ENCODE measurements at places on chromosomes 6 and 20.
A peak's percentile ranks its signal among the peaks of the same experiment; 100 is the strongest.

GRCh38 chr6:32935551-32936238, 5.1 kb downstream of the HLA-DMB start:
- DNase-seq = no peak

- no peak for DNase-seq
These were observed 22.0 kb upstream of the SIRPD start for GRCh38 chr20:1579488-1579887.

DNA sequence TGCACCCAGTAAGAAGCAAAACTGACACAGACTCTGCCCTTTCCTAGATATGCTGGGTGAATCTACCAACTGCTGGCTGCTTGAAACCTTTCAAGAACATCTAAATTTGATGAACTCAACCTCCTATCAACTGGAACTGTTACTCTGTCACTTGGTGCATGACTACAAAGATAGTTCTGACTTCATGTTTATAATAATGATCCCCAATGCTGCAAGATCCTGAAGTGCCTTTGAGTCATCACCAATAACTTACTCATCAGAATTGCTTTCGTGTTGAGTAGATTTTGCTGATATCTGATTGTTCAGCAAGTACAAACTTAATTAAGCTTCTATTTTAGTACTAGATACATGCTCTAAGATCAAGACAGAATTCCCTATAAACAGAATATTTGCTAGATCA, 100.2 kb upstream of the ARMC2 start:
- no peak for DNase-seq

GRCh38 chr6:19332806-19333460, 504.2 kb upstream of the ID4 start:
- no peak for DNase-seq

- peak; percentile 55 for DNase-seq
These were observed 82.1 kb downstream of the TCP11 start for GRCh38 chr6:35058865-35059522.

DNA sequence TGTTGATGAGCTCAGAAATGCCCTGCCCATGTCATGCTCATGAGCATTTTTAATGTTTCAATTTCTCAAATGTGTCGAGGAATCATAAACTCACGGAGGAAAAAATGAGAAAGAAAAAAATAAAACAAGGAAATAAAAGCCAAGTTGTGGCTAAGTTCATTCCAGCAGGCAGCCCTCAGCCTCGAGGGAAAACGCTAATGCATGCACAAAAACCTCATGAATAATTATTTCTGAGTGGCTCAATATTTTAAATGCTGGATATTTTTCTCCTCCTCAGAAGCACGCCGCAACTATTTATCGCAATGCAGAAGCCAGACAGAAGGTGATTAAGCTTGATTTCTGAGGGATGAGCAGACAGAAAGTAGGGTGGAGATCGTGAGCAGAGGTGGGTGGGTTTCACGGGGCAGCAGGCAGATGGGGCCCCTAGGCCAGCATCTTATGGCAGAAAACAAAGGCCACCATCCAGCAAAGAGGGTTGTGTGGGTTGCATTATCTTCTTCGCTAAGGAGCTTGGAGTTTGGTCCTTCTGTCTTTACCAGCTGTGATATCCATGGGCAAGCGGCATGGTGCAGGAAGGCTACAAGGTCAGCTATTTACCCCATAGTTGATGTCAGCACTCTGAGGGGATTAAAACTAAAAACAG, 151.5 kb upstream of the LRFN2 start:
- no peak for DNase-seq

DNA sequence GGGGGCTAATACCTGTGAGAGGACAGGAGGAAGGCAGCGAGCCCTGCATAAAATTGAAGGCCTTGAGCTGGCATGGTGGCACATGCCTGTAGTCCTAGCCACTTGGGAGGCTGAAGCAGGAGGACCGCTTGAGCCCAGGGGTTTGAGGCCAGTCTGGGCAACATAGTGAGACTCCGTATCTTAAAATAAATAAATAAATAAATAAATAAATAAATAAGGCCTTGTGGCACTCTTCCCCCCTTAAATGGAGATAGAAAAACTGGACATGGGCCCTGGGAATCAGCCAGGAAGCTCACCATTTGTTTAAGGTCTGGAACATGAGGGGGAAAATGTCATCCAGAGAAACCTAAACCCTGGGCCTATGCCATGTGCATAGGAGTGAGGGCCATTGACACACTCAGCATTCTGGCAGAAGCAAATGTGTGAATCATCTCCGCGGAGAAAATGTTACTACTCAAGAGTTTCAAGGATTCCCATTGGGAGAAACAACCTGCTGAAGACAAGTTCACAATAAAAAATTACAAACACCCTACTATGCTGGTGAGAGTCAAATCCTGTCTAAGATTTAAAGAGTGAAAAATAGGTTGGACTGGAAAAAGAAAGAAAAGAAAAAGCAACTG, 51.9 kb upstream of the UBR2 start:
- no peak for DNase-seq

- peak; percentile 38 for DNase-seq
These were observed 1.9 kb upstream of the POU3F2 start for GRCh38 chr6:98832284-98833056.

DNA sequence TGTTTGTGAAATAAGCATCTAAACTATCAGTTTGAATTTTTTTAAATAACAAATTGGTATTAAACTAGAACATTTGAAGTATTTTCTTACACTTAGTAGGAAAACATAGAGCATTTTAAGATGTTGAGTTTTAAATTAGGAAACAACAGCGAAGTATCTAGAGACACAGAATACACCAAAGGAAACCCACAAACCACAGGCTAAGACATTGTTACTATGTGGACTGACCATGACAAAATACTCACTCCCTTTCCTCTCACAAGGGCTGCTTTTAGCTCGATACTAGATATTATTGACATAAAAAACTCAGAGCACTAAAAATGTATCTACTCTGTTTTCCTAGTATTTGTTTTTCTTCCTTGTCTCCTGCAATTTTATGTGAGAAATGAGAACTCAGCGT, 266.0 kb upstream of the CITED2 start:
- DNase-seq = peak; percentile 42

DNA sequence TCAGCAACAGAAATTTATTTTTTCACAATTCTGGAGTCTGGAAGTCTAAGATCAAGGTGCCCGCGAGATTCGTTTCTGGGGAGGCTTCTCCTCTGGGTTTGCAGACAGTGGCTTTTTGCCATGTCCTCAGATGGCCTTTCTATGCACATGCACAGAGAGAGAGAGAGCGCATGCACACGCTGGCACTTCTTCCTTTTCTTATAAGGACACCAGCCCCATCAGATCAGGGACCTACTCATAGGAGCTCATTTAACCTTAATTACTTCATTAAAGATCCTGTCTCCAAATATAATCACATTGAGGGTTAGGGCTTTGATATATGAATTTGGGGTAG, 260.7 kb upstream of the PLCB4 start:
- no peak for DNase-seq

DNA sequence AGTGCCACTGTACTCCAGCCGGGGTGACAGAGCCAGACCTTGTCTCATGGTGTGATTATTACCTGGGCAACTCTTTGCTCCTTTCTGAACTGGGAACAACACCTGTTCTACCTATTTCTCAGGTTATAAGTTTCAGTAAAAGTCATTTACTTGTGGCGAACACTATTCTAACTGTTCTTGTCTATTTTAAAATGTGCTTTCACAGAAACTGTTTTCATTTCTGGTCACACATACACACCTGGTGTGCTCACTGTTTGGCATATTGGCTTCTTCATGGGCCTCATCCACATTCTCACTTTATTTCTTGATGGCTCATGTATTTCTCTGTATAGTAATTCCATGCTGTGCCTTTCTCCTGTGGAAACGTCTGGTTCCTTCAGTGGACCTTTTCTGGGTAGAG, 30.5 kb upstream of the XRN2 start:
- DNase-seq = no peak

- DNase-seq = peak; percentile 88
These were observed at the start of the genes HSPA1A and HSPA1L for GRCh38 chr6:31815025-31815838. HSPA1A (plus strand) TSS chr6:31815543; CDS start chr6:31815757, 214 bp downstream. HSPA1L (minus strand) TSS chr6:31815283; CDS start chr6:31811972, 3,311 bp downstream.

- DNase-seq = peak; percentile 70
These were observed 4.6 kb upstream of the SOX18 start for GRCh38 chr20:64053841-64054661.
